ENCODE measurements at places on chromosomes 11 and 22.

GRCh38 chr11:84580428-84580827, 1046.7 kb downstream of the DLG2 start:
- no peak for DNase-seq

DNA sequence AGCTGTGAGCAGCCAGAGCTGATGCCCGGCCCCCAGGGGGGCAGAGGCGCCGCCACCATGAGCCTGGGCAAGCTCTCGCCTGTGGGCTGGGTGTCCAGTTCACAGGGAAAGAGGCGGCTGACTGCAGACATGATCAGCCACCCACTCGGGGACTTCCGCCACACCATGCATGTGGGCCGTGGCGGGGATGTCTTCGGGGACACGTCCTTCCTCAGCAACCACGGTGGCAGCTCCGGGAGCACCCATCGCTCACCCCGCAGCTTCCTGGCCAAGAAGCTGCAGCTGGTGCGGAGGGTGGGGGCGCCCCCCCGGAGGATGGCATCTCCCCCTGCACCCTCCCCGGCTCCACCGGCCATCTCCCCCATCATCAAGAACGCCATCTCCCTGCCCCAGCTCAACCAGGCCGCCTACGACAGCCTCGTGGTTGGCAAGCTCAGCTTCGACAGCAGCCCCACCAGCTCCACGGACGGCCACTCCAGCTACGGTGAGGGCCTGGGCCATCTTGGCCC, 6.1 kb downstream of the CDC42EP1 start:
- peak; percentile 27 for DNase-seq

DNA sequence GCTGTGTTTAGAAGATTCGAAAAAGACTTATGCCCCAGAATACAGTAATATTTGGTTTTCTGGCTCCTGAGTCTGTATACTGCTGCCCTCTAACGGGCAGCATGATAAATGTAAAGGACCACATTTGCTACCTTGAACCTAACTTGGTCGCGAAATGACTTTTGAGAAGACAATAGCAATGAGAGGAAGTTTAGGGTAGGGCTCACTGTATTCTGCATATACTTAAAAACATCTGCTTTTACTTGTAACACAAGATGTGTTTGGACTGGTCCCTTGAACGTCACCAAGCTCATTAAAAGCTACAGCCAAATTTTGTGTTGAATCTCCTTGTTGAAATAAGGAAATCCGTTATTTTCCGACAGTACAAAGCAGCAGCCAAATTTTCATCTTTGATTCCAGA, 309.1 kb downstream of the SWAP70 start:
- peak; percentile 72 for DNase-seq

GRCh38 chr11:122145715-122146274, 29.8 kb upstream of the BLID start:
- DNase-seq = no peak

GRCh38 chr22:17336061-17336460, 33.2 kb upstream of the CECR2 start:
- no peak for DNase-seq

- DNase-seq = peak; percentile 51
These were observed 7.4 kb downstream of the CNTF start for GRCh38 chr11:58629857-58630256.

GRCh38 chr11:73654482-73655021, 8.2 kb downstream of the PLEKHB1 start:
- no peak for DNase-seq

- DNase-seq = no peak
These were observed 60.2 kb downstream of the MICAL3 start for GRCh38 chr22:17964156-17964555.

DNA sequence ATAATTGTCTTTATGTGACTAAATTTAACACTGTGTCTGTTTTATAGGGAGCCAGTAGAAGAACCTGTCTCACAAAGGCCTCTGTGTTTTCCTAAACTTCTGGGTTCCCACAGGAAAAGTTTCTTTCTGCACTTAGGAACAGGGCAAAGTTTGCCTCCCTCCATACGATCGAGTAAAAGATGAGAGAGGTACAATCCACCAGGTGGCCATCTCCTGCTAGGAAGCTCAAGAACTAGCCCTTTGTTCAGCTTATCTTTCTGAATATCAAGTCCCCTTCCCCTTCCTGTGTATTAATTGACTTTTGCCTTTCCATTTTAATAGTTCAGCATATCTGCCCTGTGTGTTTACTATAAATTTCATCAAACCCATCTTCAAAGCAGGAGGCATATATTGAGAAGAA, 18.0 kb downstream of the CSNK2A3 start:
- DNase-seq = no peak

GRCh38 chr11:45918331-45918941, 759 bp upstream of the PEX16 start:
- DNase-seq = peak; percentile 73

DNA sequence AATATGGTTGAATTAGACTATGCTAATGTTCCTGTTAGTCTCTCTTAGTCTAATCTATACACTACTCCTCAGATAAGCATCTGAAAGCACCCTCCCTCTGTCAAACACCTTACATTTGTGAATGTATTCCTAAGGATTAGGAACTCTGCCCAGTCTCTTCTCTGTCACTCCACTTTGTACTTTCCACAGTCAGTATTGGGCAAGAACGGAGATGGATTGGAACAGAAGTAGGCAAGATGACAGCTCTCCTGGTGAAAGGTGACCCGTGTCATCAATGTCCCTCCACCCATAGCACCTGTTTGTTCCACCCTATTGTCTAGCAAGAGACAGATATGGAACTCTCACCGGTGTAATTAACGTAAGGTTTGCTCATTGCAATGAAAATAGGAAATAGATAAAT, 613.8 kb downstream of the CNTN5 start:
- no peak for DNase-seq

DNA sequence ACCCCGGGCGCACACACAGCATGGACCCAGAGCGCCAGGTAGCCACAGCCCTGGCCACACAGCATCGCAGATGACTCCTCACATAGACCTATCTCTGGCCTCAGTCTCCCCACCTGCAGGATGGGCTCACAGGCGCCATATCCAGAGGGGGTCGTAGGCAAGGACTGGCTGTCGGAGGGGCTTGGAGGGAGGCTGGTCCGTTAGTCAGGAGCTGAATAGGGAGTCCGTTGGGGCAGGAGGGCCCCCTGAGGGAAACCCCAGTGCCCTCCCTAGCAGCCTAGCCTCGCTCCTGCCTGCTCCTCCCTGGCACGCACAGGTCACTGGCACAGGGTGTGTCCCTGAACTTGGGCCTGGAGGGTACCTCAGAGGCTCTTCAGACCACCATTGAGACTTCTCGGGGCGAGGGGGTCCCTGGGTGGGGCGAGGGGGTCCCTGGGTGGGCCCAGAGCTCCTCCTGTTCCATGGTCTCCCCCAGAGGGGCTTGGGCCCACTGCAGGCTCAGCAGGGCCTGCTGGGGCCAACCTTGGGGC, 2.0 kb downstream of the PLXNB2 start:
- DNase-seq = no peak

GRCh38 chr11:105023003-105023402, at the start of gene CASP5:
TSS of gene CASP5 (minus strand) at chr11:105023168. CDS start at chr11:105023136, 32 bp downstream.
- no peak for DNase-seq

DNA sequence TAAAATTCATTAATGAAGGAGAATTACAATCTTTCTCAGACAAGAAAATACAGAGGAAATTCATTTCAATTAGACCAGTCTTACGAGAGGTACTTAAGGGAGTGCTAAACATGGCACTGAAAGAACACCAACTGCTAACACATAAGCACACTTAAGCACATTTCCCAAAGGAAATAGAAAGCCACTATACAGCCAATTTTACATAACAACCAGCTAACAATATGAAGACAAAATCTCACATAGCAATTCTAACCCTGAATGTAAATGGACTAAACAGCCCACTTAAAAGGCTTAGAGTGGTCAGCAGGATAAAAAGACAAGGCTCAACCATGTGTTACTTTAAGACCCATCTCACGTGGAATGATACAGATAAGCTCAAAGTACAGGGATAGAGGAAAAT, 339.5 kb upstream of the LUZP2 start:
- DNase-seq = no peak

- DNase-seq = peak; percentile 73
These were observed 55.7 kb downstream of the PHF21B start for GRCh38 chr22:44954149-44954548.

GRCh38 chr11:12546660-12547059, 127.6 kb upstream of the TEAD1 start:
- DNase-seq = no peak

GRCh38 chr11:108857382-108857781, 192.5 kb downstream of the DDX10 start:
- no peak for DNase-seq

- DNase-seq = no peak
These were observed 215.0 kb downstream of the ST3GAL4 start for GRCh38 chr11:126570489-126570888.

DNA sequence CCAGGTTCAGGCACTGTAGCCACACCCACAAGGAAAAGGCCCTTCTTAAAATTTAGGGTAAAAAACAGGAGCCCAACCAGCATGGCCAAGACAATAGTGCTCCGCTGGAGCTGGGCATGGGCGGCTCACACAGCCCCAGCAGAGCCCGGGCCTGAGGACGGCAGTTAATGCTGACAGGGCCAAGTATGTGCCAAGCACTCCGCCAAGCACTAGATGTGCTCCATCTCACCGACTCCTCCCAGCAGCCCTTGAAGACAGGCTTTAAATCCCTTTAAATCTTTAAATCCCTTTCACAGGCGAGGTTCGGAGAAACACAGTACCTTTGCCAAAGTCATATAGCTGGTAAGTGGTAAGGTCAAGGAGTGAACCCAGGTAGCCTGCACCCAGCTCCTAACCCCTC, 4.8 kb downstream of the ARFGAP2 start:
- no peak for DNase-seq

- no peak for DNase-seq
These were observed 18.8 kb upstream of the SLCO2B1 start for GRCh38 chr11:75132080-75132479.

- DNase-seq = no peak
These were observed 177.1 kb downstream of the HIPK3 start for GRCh38 chr11:33434294-33434693.

DNA sequence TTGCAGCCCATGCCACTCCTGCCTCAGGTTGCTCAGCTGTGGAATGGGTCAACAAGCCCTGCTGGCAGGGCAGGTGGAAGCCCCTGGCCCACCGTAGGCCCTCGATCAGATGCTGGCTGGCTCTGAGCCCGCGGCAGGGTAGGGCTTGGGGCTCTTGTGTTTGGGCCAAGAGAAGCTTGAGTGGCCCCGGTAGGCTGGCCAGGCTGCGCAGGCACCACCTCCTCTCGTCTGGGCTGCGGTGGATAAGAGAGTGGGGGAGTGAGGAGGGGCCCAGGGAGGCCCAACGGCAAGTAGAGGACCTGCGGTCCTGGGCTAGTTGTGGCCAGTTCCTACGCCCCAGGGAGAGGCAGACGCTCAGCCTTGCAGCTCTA, 115.2 kb downstream of the CEP164 start:
- no peak for DNase-seq

DNA sequence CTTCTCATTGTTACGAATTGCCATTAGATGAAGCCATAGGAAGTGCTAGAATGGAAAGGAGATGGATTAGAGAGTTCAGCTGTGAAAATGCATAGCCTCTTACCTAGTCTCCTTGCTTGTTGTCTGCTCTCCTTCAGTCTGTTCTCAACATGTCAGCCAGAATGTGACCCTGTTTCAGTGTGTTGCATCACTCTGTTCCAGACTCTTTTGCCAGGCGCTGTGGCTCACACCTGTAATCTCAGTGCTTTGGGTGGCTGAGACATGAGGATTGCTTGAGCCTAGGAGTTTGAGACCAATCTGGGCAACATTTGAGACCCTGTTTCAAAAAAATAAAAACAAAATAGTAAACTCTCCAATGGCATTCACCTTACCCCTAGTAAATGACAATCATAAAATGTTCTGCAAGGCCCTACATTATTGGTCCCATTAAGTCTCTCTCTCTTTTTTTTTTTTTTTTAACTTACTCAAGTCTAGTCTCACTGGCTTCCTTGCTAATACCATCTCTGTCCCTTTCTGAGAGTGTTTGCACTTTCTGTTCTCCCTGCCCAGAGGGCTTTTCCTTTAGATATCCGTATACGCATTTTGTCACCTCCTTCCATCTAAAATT, 39.4 kb downstream of the CYP2R1 start:
- no peak for DNase-seq

- peak; percentile 18 for DNase-seq
These were observed 2084.3 kb downstream of the LRRC4C start for GRCh38 chr11:39374963-39375698.

DNA sequence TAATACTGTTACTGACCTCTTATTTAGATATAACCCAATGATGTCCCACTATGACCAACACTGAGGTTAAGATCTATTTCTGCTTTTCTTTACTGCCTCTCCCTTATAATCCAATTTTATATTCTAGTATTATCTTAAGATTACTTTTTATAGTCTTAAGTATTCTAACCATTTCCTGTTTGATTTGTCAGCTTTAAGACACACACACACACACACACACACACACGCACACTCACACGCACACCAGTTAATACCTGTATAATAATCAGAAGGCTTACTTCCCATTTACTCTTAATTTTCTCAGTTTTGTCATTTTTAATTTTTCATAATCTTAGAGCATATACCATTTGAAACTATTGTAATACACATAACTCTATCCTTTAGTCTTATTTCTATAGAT, 226.0 kb upstream of the C11orf87 start:
- no peak for DNase-seq

DNA sequence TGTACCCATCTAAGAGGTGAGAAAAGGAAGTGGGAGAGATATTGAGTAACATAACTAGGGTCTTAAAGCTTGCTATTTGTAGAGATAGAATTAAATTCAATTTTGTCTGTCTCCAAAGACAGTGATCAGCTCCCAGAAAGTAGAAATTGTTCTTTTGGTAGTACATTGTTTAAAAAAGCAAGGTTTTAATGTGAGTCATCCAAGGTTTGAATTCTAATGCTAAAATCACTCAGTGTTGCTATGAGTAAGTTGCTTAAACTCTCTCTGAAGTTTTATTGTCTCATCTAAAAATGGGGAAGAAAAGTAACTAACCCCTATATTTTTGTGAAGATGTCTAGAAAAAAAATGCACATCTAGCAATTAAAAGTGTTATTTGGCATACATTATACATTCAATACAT, 1004.5 kb upstream of the CCDC90B start:
- DNase-seq = no peak

DNA sequence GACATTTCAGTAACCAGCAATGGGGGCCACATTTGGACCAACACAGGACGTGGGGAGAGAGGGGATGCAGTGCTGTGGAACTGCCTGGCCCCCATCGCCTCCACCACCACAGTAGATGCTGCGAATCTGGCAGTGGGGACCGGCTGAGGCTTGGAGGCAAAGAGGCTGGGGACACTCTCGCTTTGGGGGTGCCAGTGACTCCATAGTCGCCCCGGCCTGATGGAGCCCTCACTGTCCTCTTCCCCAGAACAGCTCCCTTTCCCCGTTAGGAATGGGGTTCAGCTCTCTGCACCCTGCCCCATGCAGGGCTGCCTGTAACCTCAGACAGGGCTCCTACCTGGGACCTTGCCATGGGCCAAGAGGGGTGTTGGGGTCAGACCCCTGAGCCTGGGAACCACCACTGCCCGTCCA, 1.8 kb upstream of the MUC2 start:
- no peak for DNase-seq

DNA sequence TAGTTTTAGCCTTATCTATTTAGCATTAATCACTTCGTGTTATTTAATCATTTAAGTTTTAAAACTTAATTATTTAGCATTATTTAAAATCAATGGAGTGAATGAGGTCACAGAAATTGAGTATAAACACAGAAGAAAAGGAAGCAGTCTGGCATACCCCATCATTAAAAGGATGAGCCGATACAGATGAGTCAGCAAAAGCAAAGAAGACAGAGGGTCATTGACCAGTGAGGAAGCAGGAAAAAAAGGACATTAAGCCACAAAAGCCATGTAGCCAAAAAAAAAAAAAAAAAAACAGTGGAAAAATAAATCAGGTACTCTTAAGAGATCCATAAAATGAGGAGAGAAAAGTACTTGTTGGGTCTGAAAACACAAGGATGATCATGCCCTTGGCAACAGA, 71.5 kb downstream of the TYR start:
- DNase-seq = no peak
